ENCODE measurements at places on chromosomes 6 and 20.

DNA sequence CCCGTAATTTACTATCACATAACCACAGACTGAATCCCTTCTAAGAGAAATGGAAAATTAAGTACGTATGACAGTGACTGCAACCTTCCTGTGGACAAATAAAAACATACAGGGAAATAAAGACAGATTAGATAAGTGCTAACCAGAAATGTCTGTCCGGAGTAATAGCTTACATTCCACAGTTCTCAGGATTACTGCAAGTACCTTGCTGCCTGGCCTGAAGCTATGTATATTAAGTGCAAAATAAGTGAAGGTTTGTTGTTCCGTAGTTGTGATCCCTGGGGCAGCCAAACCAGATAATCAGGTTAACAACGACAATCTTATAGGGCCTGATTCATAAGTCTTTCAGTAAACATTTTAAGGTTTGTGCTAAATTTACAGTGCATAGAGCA is 2.8 kb downstream of the NEDD9 start:
- no peak for DNase-seq

DNA sequence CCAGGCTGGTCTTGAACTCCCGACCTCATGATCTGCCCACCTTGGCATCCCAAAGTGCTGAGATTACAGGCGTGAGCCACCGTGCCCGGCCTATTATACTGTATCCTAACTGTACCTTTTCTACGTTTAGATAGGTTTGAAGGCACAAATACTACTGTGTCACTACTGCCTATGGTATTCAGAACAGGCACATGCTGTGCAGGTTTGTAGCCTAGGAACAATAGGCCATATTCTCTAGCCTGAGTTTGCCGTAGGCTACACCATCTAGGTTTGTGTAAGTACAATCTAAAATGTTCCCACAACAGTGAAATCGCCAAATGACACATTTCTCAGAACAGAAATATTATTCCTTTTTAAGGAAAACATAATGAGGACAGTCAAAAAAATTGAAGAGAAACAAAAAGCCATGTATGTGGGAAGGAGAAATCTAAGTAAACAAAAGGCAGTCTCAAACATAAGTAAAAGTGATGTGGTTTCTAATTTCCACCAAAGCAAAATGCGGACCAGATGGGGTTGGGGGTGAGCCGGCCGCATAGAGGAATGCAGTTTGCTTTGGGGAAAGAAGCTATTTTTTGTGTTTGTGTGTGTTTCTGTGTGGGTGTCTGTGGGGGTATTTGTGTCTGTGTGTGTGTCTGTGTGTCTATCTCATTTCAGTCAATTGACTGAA is 192.6 kb upstream of the SALL4 start:
- no peak for DNase-seq

DNA sequence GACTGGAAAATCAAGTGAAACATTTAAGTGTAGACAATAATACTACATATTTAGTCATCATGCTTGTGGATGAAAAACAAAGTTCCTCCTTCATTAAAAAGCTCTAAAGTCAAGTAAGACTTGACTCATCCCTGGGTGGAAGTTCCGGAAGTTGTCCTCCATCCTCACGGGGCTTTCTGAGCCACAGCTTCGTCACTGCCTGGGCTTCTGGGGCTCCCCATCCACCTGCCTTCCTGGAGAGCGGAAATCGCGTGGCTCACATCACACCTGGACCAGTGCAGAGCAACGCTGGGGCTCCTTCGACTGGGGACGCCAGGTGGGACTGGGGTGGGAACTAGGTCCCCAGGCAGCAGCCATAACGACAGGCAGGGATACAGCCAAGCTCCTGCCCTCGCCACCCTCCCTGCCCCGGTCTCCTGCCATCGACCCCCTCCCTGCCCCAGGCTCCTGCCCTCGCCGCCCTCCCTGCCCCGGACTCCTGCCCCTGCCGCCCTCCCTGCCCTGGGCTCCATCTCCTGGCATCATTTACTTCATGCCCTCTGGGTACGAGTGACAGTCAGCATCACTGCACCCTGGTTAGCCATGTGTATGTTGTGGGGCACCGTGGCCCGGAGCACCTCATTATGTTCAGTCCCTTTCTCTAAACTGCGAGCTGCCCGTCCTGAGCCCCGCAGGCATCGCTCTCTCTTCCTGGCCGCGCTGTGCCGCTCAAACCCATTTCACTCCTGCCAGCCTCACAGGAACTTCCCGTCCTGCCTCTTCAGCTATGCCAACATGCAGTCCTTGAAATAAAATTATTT is 12.9 kb downstream of the THBS2 start:
- no peak for DNase-seq

DNA sequence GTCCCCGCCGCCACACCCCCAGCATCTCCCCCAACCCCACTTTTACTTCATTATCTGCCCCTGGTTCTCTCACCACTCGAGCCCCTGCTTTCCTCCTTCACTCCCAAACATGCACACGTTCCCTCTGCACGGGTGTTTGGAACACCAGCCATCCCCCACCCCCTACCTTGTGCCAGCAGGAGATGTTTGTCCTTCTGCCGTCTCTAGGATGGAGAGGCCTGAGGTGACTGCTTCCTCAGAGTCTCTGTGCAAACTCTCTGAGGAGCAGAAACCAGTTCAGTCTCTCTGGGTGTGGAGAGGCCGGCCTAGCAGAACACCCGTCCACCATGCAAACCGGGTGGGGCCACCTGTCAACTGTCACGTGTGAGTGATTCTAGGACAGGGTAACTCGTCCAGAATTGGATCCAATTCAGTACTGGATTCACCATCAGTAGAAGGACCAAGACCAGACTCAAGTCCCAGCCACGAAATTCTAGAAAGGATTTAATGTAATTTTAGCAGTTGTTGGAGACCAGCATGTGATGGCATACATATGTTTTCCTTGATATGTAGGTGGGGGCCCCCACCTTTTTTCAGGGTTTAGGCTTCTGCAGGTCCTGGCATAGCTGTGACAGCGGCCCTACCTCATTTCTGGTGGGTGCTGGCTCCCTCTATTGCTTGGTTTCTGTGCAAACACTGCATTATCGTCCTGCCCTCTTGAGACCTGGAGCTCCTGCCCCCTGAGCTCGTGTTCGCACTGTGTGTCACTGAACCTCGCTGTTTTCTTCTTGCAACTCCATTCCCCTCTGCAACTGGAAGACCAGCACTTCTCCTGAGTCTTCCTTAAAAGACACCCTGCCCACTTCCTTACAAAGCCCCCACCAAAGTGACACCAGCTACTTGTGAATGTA is at the start of gene RAET1E:
Gene RAET1E (minus strand): TSS at position 259 of the 890 bp plus-strand sequence. CDS start 7,212 bp downstream, outside the sequence.
- no peak for DNase-seq

DNA sequence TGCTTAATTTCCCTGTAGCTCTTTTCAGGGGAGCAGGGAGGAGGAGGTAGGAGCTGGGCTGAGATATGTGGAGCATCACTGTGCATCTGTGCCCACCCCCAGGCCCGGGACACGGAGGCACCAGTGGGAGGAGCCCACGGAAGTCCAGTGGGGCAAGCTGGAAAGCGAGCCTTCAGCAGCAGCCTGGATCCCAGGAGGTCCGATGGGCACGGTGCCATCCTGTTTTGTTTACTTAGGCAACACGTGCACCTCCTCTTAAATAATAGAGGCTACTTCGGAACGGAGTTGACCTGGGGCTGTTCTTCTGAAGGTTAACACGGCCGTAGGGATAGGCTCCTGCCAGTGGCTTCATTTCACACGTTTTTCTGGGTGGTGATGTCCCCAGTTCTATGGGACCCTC is 51.6 kb downstream of the CDH4 start:
- DNase-seq = no peak

DNA sequence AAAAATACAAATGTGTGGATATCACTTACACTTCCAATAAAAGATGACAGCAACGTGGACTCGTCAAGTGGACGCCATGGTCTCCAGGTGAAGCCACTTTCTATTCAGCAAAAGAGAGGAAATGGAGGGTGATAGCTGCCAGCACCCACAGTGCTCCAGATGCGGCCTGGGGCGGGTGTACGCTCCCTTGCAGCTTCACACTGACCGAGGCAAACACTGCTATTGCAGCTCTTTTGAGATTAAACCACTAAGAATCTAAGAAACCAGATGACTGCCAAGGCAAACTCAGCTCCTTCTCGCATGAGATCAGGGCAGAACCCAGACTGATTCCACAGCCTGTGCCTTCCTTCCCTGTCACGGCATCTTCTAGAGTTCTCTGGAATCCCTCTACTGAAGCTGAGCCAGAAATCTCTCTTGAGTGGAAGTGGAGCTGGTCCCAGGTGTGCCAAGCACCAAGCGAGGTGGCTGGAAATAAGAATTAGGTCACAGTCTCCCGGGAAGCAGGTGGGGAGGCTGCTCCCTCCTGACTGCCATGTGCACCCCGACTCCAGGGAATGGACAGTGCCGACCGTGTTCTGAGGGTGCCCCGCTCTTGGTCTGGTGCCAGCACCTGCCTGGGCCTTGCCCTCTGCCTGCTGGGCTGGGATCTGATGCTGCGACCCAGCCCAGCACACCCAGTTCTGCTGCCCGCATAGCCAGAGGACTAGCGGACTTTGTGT is 90.1 kb upstream of the AFDN start:
- no peak for DNase-seq

GRCh38 chr6:139019722-139020121 is 8.8 kb upstream of the ABRACL start:
- no peak for DNase-seq

DNA sequence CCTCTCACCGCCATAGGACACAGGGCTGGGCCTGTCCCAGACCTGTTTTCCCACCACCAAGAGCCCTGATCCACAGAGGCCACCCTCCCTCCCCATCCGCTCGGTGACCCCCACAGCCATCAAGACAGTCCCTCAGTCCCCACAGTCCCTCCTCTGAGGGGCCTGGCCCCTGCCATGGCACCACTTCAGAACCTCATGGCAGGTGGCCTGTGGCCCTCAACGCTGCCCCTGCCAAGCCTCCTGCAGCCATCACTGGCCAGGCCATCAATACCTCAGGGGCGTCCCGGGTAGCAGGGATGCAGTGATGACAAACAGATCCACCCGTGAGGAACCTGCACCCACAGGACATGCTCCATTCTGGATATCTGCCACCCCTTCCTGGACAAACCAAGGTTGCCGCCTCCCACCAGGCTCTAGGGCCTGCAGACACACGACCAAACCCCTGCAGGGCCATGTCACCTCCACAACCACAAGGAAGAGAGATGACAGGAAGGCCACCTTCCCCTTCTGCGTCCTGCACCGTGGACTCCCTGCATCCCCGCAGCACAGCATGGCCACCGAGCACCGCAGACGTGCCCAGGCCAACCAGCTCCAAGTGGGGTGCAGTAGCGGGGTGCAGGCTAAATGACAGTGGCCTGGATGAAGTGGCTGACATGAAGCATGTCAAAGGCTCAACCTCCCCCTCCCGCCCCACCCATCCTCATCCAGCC is 14.0 kb downstream of the TAF4 start:
- no peak for DNase-seq

- no peak for DNase-seq
Observed at GRCh38 chr20:61253640-61254511, 1.8 kb downstream of the CDH4 start.

- no peak for DNase-seq
Observed at GRCh38 chr6:12369781-12370262, 79.7 kb downstream of the EDN1 start.

GRCh38 chr20:11214256-11214840 is 540.5 kb upstream of the JAG1 start:
- no peak for DNase-seq

- no peak for DNase-seq
Observed at GRCh38 chr6:13762611-13763441, 51.2 kb upstream of the RANBP9 start.

GRCh38 chr20:54438166-54438565 is 37.2 kb upstream of the DOK5 start:
- DNase-seq = no peak

- DNase-seq = no peak
Observed at GRCh38 chr6:139825935-139826374, 451.5 kb upstream of the CITED2 start.
